H7 (cell line): ENCODE measurements at places on chromosomes 6 and 20. TPM values are rescaled to one million over a fixed set of nuclear protein-coding genes. Genes with fewer than 3 reads are reported as not detected.
A peak's percentile ranks its signal among the peaks of the same experiment; 100 is the strongest.

DNA sequence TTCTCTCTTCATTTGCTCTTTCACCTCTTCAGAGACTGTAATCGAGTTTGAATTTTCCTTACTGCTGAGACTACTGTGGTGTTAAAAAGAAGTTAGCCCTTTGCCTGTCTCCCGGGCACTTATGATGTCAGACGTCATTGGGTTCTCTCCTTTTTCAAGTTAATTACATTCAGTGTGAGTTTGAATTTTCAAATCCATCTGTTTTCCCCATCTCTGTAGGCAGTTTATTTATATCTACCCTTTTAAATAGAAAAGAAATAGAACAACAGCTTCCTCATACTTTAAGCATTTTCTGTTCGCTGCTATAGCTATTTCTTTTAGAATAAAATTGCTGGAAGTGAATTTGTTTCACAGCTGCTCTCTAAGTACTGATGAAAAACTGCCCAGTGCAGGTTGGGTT, 81.4 kb downstream of the MCHR2 start:
- DNase-seq = no peak

The PRL gene
- not detected in 2 replicates for total RNA-seq

The GSTA4 gene
- total RNA-seq = 25.1 and 35.6 TPM in 2 replicates

The BHLHE23 gene
- total RNA-seq = 2.1 TPM in 2 replicates

- peak; percentile 78 for DNase-seq
Observed at GRCh38 chr20:51456511-51457509, 85.7 kb downstream of the NFATC2 start.

DNA sequence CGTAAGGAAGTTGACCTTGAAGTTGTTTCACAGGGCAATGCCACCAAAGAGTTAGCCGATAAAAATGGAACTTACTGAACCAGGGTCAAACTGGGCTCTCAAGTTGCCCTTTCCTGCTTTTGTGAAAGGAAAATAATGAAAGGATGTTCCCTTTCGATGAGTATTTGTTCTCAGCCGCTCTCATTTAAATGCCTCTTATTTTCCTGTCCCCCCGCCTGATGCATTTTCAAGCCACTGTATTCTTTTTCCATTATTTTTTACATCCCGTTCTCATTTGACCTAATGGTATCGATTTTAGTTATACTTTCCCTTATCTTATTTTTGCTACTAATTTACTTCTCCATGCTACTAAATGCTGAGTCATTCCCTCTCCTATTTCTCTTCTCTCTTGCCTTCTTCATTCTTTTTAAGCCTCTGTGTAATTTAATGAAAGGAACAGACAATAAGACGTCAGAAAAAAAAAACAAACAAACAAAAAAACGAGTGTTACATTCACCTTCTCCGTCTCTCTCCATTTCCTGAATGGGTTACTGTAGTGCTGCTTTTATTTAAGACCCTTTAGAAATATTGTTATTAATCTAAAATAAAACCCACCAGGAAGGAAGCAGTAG, 655 bp upstream of the NDUFAF4 start:
- peak; percentile 7 for DNase-seq

- DNase-seq = peak; percentile 70
Observed at GRCh38 chr6:167796192-167796981, 30.3 kb upstream of the AFDN start.

DNA sequence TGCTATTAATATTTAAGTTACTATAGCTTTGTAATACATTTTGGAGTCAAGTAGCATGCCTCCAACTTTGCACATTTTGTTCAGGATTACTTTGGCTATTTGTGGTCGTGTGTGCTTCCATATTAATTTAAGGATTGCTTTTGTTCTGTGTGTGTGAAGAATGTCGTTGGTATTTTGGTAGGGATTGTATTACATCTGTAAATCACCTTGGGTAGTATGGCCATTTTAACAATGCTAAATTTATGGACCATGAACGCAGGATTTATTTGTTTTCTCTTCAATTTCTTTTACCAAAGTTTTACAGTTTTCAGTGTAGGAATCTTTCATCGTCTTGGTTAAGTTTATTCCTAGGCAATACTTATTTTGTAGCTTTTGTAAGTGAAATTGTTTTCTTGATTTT, 758.0 kb downstream of the FRK start:
- no peak for DNase-seq

- DNase-seq = no peak
Observed at GRCh38 chr6:124033501-124033900, 229.8 kb downstream of the NKAIN2 start.

DNA sequence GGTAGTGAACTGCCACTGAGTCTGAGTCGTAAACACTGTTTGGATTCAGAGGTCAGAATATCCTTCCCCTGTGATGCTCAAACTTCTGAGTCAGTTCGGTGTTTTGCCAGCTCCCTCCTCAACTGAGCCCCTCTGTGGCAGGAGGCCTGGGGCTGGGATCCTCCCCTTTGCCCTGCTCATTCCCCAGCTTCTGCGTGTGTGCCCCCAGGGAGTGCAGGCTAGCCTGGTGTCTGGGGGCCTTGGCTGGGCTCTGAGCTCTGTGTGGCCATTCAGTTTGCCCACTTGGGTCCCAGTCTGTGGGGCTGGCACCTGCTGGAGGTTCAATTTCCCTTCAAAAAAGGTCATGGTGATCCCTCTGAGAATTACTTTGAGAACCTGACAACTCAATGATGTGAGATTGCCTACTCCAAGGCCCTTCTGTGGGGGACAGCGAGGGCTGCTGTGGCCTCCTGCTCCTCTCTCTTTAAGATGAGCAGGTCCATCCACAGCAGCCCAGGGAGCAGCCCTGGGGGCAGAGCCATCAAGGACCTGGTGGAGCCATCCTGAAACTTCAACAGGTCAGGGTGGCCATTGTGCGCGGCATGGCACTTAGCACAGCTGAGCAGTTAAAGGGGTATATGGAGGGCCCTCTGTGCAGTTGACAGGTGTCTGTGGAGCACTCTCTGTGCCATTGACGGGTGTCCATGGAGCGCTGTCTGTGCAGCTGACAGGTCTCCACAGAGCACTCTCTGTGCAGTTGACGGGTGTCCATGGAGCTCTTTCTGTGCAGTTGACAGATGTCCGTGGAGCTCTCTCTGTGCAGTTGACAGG, 147.2 kb downstream of the SYCP2 start:
- DNase-seq = peak; percentile 7

The UST gene
- total RNA-seq = 32.6 and 35.1 TPM in 2 replicates

The TGM3 gene
- 0.90 TPM in 1 of 2 replicates, not detected in the other for total RNA-seq

The PGC gene
- total RNA-seq = not detected in 2 replicates

DNA sequence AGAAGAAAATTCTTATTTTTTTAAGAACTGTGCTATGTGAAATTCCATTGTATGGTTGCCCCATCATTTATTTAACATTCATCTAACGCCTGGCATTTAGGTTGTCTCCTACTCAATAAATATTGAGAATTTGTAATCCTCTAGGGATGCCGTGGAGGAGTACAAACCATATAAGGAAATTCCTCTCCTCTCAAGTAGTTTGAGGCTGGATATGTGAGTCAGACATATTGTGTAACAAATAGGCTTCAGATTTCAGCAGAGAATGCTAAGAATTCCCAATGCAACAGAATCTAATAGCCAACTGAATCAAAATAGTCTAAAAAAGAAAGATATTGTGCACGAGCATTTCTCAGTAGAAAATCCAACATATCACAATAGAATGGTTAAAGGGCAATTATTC, 174.7 kb downstream of the OTOR start:
- no peak for DNase-seq

GRCh38 chr6:7224731-7225130, 88.3 kb downstream of the SSR1 start:
- peak; percentile 55 for DNase-seq

GRCh38 chr6:44738601-44739146, 351.2 kb downstream of the CDC5L start:
- DNase-seq = peak; percentile 57

DNA sequence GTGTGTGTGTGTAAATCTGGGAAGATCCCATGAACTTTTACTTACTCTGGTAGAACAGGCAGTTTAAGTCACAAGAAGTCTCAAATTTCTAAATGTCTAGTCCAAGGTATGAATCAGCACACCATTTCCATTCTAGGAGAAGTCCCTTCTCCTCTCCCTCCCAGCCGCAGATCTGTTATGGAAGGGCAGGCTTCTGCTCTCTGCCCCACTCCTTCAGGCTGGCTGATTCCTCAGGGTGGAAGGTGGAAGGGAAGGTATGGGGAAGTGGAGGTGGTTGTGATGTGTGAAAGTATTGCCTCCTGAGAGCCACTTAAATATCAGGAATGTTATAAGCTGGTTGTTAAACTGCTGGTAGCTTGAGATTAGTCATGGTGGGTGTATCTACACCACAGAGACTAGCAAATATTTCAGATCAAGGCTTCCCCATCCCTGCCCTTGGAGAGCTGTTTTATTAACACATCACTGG, 44.5 kb upstream of the LAMA4 start:
- no peak for DNase-seq

DNA sequence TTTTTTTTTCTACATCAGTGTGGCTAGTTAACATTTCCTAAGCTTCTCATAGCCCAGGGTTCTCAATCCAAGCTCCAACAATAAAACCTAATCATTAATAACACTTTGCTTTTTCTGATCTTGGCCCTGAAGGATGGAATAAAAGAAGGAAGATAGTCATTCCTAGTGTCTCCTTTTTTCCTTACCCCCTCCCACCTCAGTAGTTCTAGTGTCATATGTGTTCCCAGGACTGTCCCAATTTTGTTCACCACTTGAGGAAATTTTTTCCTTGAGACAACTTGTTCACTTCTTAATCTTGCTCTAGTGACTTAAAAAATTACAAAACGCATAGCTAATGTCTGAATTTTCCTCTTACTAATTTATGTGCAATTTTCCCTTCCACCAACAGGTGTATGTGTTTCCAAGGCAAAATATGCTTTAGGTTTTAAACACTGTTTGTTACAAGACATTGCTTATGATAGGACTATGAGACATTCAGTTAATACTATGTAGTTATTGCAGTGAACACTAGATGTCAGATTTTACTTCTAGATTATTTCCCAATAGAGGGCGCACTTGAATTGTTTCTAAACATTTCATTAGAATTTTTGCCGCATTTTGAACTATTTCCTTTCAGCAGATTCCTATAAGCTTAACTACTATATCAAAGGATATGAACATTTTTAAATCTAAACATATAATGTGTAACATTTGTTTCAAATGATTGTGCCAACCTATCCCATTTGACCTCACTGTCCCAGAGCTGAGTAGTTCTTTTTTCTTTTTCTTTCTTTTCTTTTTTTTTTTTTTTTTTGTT, 18.5 kb upstream of the C6orf141 start:
- DNase-seq = no peak

- no peak for DNase-seq
Observed at GRCh38 chr20:47243532-47244305, 112.8 kb downstream of the ZMYND8 start.

DNA sequence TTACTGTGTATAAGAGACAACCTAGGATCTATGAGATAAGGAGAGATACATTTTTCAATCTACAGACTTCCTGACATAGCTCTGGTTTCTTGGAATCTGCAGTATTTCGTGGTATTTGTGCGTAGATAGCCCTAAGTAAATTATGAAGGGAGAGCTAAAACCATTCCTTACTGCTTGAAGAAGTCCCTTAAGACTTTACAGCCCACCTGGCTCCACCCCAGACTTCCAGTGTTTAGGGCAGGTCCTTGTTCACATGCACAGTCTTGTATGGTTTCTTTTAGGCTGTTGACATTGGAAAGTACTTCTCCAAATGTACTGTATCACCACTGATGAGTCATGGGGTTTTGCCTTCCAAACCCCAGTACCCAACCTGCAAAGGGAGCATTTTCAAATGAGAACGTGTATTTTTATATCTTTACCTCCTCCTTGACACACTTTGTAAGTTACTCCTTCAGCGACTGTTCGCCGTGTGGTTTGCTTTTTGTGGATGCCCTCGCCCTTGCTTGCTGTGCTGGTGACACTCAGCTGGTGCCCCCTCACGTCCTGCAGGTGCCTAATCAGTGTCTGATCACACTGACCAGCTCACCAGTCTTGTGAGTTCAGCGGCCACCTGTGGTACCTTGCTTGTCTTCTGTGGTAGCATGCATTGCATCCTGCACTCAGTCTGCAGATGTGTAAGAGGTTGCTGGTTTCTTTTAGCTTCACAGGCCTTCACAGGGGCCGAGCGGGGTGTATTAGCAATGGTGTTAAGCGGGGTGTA, 73.3 kb downstream of the IGF2R start:
- no peak for DNase-seq
